ENCODE measurements at places on chromosomes 7 and 10.

- no peak for DNase-seq
Measured at GRCh38 chr7:37295401-37295800, 153.3 kb downstream of the ELMO1 start.

GRCh38 chr7:67758551-67758950 is 761.9 kb downstream of the TYW1 start:
- DNase-seq, result no peak

GRCh38 chr7:49150486-49150885 is 226.1 kb downstream of the CDC14C start:
- no peak for DNase-seq

DNA sequence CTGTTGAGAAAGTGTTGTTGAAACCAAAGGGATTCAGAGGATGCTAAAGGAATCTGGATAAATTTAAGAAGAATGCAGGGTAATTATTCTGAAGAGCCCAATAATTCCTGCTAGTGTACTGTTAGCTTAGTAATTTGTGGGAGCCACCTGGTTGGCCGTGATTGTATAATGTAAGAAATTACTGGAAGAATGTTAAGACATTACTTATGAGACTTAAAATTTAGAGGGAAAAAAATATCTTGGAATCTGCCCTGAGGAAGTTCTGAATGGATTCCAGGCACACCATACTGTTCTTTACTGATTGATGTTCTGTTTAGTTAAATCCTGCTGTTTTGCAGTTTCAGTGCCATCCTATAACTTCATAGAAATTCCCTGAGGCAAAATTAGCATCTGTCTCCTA is 155.0 kb upstream of the RHOBTB1 start:
- no peak for DNase-seq

GRCh38 chr7:154910125-154910524 is 92.8 kb downstream of the PAXIP1 start:
- DNase-seq, result no peak

DNA sequence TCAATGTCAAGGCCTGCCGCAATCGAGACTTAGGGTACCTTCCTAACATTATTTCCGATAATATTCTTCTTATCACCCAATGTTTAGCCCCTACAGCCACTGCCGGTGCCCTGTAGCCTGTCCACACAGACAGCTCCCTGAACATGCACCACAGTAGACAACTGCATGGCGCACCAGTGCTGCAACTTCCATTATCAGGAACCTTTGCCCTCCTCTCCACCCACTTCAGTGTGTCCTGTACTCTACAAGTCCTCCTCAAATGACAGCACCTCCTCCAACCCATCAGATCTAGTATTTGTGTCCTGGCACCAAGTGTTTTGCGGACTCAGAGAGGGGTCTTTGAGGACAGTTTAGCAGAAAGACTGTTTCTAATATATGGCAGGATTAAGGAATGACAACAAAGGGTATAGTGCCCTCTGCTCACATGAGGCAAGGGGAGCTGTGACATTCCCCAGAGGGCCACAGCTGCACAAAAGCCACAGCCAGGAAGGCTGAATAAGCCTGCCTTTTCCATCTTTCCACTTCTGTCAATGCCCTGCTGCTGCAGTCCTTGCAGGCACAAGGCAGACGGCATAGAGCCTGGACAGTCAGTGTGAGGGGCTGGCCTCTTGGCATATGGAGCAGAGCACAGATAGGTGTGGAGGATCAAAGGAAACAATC is 335.4 kb downstream of the PARD3 start:
- DNase-seq, result no peak

DNA sequence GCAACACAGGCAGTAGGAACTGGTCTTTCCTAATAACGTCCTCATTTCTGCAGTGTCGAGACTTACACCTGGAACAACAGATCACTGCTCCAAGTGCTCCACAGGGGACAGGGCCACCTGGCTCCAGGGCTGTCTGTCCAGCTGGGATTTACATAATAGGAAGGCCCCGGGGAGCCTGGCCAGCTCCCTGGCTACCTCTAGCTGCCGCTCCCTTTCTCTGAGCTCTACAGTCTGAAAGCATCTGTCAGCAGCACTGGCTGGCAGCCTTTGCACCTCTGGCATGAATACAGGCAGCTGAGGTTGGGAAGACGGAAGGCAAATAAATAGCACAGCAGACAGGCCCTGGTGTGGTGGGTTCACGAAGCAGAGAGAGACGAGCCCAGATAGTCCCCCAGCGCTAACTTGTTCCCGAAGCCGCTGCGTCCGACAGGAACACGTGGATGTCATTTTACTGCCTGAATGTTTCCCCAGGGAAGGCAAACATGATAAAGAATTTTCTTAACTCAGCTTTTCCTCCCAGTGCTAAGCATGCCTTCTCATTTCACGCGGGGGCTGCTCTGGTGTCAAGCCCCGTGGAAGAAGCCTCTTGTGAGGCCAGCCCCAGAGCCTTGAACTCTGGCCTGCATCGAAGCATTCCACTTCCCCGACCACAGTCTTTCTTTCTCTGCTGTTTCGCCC is 105.4 kb downstream of the ITIH5 start:
- no peak for DNase-seq

DNA sequence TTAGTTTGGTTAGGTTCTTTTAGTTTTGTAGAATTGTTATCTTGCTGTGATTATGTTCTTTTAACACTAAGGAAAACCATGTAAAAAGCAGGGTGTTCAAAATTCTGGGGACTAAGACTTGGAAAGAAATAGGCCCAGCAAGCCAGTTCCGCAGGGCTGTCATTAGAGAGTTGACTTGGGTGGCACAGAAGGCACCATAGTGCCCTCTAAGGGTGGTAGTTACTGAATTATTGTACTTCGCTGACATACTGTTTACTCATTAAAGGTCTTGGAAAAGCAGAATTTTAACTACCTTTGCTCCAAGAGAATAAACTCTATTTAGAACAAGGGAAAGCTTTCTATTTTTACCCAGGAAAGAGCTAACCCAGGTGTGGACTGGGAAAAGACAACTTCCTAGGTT is 86.5 kb downstream of the OTUD1 start:
- DNase-seq, result no peak

GRCh38 chr10:21363092-21363730 is 162.3 kb downstream of the SKIDA1 start:
- no peak for DNase-seq

GRCh38 chr10:108877095-108877561 is 1046.2 kb downstream of the XPNPEP1 start:
- DNase-seq, result no peak

DNA sequence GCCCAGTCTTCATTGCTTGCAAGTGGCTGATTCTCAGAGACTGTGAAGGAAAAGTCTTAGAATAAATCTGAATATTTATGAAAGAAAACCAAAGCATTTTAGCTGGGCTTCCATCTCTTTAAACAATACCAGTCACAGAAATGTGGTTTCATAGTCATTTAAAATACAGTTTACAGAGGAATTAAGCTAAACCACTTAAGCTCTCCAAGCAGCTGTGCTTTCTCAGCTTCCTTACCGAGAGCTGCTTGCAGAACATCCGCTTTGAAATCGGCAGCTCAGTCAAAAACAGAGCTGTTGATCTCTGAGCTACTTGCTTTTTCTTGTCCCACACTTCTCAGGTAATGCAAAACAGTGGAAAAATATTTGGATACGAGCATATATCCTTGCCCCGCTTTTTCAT is 134.5 kb downstream of the DYNC1I1 start:
- DNase-seq, result no peak

DNA sequence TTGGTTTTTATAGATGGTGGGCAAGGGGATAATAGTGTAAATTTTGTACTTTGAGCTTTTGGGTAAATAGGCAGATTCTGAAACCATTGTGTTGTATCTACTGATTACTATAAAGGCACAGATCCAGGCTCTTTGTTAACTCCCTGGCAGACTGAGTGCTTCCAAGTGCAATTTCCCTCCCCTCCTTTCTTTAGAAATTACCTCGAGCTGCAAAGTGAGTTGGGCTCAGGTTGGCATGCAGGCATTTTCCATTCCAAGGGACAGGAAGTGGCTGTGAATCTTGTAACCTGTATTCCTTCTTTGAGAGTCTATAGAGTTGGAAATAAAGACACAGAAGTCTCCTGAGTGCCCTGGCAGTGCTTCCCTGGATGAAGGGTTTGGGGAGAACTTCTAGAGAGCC is 494.2 kb upstream of the GALNT17 start:
- DNase-seq, result no peak

DNA sequence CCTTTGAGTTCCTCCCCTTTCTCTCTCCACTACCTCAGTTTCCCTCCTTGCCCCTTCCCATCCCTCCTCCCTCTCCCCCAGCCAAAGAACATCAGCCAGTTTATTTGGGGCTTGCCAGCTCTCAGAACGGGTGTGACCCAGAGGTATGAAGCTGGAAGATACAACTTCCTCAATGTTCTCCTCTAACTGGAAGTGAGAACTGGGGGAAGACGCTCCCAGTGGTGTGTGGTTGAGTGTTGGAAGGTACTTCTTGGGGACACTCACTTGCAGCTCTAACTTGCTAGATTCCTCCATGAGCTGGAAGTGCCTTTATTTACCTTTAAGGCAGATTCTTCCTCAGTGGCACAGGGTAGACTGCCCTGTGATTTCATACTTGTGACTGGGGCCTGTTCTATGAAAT is 110.5 kb upstream of the HABP2 start:
- no peak for DNase-seq

DNA sequence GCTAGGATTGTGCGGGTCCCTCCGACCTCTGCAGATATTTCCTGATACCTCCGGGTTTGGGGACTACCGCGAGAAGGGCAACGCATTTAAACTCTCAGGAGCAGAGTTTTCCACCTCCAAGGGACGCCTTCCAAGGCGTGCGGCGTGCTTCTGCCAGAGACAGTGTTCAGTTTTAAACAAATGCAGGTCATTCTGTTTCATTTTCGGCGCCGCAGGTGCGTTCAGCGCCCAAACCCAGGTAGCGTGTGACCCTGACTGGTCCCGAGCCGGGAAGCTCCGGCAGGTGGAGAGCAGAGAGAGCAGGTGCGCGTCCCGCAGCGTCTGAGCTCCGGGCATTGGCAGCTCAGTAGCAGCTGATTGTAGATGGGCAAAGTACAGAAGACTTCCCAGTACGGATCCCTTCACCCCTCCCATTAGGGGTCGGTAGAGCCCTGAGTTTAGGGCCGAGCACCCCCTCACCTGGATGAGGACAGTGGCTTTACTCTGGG is 1.4 kb upstream of the CYP26A1 start:
- no peak for DNase-seq

GRCh38 chr10:5163487-5163886 is 21.5 kb downstream of the AKR1C8 start:
- DNase-seq, result no peak

All from central memory CD8-positive, alpha-beta T cell (primary cell).